ENCODE measurements at places on chromosomes 4 and X. TPM values are rescaled to one million over a fixed set of nuclear protein-coding genes. Genes with fewer than 3 reads are reported as not detected.

RAB41 gene
- not detected for polyA plus RNA-seq

BEX1 gene
- 2.5 TPM for polyA plus RNA-seq

GRCh38 chr4:47972181-47972580, 44.3 kb downstream of the CNGA1 start:
- peak; percentile 7 for DNase-seq

GRCh38 chr4:107708225-107708624, 11.8 kb downstream of the PAPSS1 start:
- DNase-seq, result no peak

GRCh38 chrX:132169554-132169953, 41.7 kb upstream of the FRMD7 start:
- no peak for DNase-seq

CABS1 gene
- polyA plus RNA-seq, result 0.12 TPM

PRKX gene
- not detected for polyA plus RNA-seq

CHST7 gene
- polyA plus RNA-seq, result not detected

DNA sequence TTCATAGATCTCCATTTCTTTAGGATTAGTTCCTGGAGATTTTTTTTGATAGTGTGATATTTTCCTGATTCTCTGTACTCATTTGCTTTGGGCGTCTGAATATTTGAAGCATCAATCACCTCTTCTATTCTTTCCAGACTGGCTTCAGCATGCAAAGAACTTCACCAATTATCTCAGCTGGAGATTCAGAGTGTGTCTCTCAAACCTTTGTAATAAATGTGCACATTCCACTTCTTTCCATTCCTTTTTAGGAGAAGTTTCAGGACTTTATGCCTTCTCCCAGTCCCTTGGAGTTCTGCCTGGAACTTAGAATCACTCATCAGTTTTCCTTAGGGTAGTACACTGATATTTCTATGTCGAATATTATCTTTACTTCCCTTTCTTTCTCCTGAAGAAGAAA, 334.8 kb downstream of the TEX13C start:
- DNase-seq, result no peak

- DNase-seq, result no peak
These were observed 48.5 kb downstream of the SMIM31 start for GRCh38 chr4:164802301-164802901.

- DNase-seq, result no peak
These were observed 28.3 kb downstream of the ZFYVE28 start for GRCh38 chr4:2390146-2390545.

PPM1K gene
- polyA plus RNA-seq, result 18.3 TPM

CT55 gene
- 0.15 TPM for polyA plus RNA-seq

ABCG2 gene
- 5.6 TPM for polyA plus RNA-seq

DNA sequence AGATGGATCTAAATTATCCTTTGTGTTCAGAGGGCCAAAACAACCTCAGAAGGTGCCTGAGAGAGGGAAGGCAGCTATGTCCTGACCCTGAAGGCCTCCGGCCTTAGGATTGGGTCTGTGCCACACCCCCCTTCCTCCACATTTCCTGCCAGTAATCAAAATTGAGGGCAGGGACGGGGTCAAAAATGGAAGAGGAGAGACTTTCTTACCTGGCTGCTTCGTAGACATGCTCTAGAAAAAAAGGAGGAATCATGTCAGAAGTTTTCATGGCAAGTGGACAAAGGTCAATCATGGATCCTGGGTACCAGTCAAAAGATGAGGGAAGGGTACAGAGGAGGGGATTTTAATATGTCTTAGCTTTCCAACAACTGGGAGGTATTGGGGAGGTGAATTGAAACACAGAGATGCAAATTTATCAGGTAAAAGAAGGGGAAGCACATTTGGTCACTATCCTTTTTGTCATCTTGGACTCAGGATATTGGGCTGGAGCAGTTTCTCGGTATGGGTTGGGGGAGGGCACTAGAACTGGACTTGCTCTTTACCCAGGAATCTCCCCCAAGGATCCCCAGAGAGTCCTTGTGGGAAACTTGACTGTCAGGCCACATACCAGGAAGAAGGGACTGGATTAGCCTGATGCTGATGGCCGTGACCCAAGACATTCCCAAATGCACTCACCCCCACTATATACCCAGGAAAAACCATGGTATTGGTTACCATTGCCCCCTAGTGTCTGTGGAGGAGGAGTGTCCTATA, 17.1 kb downstream of the VSIG4 start:
- no peak for DNase-seq

Measured in muscle of arm (tissue), 14 donors.